ENCODE measurements at places on chromosomes 6 and 20.

- DNase-seq, result no peak
Measured at GRCh38 chr6:20541382-20541781, 7.1 kb downstream of the CDKAL1 start.

- no peak for DNase-seq
Measured at GRCh38 chr6:125558241-125558843, 191.1 kb upstream of the HEY2 start.

- DNase-seq, result no peak
Measured at GRCh38 chr6:40916845-40917244, 122.2 kb downstream of the UNC5CL start.

DNA sequence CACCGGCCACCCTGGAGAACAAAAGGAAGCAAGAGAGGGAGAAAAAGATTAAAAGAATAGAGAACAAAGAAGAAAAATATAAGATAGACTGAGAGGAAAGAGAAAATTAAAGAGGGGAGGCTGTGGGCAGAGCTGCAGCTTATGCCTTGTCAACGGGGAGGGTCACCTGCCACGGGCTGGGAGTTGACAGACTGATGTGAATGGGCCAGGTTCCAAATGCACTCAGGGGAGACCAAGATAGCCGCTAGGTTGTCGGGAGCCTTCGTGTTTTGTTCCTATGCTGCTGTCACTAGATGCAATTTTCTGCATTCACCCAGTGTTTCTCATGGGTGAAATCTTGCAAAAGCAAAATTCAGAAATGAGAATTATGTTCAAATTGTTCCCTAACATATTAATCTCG lies 119.6 kb upstream of the MTHFD1L start:
- no peak for DNase-seq

- DNase-seq, result no peak
Measured at GRCh38 chr6:169212436-169212835, 41.2 kb downstream of the THBS2 start.

- no peak for DNase-seq
Measured at GRCh38 chr6:45461486-45461885, 83.8 kb upstream of the SUPT3H start.

GRCh38 chr20:48205786-48206185 lies 420.5 kb upstream of the SULF2 start:
- DNase-seq, result no peak

- no peak for DNase-seq
Measured at GRCh38 chr20:13262671-13263360, 41.7 kb downstream of the ISM1 start.

DNA sequence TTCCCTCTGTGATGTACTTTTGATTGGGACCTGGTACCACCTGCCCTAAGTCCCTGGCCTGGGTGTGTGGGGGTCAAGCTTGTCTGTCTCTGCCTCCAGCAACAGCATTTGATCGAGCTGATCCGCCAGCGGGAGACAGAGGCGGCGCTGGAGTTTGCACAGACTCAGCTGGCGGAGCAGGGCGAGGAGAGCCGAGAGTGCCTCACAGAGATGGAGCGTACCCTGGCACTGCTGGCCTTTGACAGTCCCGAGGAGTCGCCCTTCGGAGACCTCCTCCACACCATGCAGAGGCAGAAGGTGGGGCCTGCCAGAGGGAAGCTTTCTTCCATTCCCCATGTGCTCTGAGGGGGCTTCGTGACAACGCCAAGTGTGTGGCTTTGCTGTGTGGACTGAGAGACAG lies 5.4 kb downstream of the GID8 start:
- no peak for DNase-seq

GRCh38 chr6:39254999-39255535 lies 25.8 kb upstream of the KCNK5 start:
- no peak for DNase-seq

DNA sequence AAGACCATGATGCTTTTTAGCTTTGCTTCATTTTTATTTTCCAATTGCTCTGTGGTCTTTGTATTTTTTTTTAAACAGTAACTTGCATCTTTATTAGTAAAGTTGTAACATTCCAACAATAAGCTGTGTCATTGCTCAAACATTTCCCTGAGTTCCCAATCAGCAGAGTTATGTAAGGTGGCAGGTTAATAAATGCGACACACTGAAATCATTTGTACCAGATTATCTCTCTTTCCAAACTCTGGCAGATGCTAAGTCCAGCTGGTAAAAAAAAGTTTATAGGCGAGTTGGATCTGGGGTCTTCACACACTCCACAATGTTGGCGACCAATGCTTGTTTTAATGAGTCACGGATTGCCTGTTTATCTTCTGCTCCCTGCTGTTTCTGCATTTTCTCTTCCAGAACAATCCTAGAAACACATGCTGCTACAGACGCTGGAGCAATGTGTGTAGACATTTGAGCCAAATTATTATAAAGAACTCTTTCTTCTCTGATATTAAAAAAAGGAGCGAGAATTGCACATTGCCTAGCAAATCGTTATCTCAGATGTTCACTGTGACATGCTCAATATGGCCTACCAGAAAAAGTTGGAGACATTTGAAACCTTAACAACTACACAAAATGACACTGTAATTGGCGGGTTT lies 113.6 kb upstream of the IFNGR1 start:
- no peak for DNase-seq

DNA sequence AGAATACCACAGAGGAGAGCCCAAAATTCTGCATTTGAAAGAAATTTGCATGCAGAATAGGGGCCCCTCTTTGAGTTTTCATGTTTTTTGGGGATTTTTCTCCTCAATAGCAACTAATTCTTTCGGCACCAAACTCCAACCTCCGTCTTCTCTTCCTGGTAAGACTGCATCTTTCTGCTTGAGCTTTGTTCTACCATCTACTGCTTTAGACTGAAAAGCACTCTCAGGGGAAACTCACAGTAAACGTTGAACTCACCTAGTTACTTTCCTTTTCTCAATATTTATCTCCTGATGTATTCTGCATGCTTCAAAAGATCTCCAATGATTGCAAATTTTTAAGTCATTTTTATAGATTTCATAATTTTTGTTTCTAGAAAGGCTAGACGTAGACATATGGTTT lies 36.9 kb upstream of the HLA-DQB1 start:
- no peak for DNase-seq

DNA sequence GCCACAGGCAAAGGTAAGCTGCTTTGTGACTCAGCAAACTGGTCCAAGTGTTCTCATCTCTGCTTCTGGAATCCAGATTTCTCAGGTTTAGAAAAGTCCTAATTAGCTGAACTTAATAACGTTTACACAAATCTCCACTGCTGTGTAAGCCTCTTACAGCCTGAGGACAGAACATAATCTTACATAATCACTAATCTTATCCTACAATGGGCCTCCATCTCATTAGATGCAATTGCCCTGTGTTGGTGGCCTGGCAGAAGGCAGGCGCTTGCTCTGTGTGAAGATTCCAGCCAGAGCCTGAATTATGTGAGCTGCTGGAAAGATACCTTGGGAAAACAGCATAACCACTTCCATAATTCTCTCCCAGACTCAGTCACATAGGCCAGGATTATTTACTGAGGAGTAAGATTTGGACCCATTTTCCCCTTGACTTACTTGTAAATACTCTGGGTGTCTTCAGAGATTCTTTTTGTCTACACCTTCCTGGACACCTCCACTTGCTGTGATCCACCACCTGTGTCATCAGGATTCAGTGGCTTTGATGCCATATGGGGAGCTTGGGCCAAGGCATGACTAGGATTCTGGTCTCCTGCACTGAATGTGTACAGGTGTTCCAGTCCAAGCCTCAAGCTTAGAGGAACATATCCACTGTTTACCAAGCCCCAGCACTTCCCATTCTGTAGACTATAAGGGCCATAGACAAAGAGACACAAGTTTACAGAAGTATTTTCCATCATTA lies 104.4 kb downstream of the C6orf118 start:
- no peak for DNase-seq

DNA sequence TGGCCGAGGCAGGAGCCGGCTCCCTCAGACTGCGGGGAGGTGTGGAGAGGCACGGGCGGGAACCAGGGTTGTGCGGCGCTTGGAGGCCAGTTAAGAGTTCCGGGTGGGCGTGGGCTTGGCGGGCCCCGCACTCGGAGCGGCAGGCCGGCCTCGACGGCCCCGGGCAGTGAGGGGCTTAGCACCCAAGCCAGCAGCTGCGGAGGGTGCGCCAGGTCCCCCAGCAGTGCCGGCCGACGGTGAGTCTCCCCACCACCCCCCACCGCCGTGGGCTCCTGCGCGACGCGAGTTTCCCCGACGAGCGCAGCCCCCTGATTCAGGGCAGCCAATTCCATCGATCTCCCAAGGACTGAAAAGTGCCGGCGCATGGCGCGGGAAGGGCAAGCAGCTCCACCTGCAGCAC lies 605.4 kb upstream of the SLC35B3 start:
- DNase-seq, result no peak

DNA sequence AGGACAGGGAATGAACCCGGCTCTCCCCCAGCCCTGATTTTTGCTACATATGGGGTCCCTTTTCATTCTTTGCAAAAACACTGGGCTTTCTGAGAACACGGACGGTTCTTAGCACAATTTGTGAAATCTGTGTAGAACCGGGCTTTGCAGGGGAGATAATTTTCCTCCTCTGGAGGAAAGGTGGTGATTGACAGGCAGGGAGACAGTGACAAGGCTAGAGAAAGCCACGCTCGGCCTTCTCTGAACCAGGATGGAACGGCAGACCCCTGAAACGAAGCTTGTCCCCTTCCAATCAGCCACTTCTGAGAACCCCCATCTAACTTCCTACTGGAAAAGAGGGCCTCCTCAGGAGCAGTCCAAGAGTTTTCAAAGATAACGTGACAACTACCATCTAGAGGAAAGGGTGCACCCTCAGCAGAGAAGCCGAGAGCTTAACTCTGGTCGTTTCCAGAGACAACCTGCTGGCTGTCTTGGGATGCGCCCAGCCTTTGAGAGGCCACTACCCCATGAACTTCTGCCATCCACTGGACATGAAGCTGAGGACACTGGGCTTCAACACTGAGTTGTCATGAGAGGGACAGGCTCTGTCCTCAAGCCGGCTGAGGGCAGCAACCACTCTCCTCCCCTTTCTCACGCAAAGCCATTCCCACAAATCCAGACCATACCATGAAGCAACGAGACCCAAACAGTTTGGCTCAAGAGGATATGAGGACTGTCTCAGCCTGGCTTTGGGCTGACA lies 28.8 kb upstream of the ZBP1 start:
- no peak for DNase-seq

DNA sequence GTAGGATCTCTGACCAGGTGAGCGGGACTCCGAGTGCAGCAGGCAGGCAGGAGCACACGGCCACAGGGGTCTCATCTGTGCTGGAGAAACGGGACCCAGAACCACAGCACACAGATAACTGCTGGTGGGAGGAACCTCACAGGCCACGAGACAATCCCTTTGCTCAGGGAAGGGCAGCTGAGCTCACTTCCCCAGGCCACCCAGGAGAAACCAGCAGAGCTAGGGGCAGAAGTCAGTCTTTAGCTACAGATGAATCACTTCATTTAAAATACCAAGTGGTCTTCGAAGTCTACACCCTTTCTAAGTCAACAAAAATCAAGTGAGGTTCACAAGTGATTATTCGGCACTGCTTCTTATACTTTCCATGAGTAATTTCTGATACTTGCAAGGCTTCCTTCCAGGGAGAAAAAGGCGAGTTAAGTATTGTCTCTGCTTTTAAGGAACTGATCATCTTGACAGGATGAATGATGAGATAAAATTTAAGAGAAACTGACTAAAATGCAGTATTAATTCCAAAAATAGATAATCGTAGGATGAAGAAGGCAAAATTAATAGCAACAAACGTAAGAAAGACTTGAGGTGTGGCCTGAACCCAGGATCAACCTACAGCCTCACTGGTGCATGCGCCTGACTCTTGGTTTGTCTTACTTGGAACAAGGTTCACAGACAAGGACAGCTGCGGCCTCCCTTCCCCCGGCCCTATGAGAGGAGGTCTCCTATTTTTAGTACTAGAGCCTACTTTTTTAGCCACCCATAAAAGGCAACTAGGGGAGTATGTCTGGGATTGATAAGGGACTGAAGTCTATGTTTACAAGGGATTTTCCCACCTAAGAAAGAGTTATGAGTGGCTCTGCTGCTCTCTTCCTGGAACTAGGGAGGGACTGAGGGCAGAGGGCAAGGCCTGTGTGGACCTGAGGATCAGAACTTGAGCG lies 233.6 kb downstream of the TTLL2 start:
- DNase-seq, result no peak

GRCh38 chr20:33993576-33994221 lies at the start of gene RALY:
RALY (plus strand) TSS chr20:33993911; CDS start chr20:34072075, 78,164 bp downstream.
- peak; percentile 97 for DNase-seq

DNA sequence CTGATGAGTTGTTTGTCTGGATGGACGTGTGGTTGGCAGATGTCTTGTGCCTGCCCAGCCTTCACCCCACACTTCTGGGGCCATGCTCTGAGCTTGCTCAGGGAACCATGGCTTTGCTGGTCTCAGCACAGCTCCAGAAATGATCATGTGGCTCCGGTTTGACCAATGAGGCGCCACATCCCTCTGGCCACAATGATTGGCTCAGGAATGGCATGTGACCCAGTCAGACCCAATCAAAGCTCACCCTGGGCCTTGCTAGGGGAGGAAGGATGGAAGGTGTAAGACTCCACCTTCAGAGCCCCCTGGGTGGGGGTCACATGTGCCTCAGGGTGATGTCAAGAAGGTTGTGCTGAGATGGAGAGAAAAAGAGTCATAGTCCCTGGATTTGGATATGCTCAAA lies 281.6 kb upstream of the SULF2 start:
- DNase-seq, result no peak

DNA sequence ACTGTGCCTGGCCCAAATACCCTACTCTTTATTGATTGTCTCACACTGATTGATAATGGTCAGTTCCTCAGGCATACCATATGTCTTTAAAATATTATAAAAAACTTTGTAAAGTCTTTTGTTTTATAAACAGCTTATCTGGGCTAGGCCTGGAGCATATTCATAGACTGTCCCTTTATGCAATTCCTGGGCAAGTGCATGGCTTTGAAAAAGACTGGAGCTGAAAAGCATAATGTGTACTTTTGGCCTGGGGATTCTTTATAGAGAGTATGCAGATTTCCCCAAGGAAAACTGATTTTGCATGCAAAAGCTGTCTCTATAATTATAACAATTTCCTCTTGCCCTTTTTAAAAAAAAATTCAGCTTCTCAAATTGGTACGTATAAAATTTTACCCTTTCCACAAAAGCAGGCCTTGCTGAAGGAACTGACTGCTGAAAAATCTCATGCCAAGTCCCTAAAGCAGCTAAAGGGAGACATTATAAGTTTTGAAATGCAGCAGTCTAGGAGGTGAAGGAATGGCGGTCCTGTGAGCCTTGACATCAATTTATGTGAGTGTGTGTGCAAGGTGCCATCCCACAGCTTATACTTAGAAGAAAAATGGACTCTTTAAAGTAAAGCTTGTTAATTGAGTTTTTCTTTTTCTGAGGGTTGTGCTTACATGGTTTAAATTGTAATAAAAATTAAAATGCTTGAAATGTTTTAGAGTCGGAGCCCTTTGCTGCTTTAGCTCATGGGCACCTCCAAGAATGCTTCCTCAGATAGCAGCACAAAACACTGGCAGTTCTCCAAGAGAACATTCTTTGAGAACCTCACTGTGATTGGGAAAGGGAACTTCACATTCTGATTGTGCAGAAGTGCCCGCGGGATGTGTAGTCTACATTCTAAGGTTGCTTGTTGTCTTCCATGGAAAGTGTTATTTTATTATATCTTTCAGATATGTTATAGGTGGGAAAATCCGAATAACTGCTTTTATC lies 43.9 kb downstream of the PLCB4 start:
- DNase-seq, result no peak
